Stimulated activated CD4-positive, alpha-beta T cell treated with anti-CD3 and anti-CD28 coated beads, TNF-alpha, amount 100 ng/mL, for 4 hours (primary cell): ENCODE measurements at places on chromosomes 2 and 18.

GRCh38 chr2:241091734-241092445, 10.2 kb downstream of the MTERF4 start:
- DNase-seq = no peak

- DNase-seq = no peak
Observed at GRCh38 chr2:15275346-15275745, 285.8 kb downstream of the NBAS start.

DNA sequence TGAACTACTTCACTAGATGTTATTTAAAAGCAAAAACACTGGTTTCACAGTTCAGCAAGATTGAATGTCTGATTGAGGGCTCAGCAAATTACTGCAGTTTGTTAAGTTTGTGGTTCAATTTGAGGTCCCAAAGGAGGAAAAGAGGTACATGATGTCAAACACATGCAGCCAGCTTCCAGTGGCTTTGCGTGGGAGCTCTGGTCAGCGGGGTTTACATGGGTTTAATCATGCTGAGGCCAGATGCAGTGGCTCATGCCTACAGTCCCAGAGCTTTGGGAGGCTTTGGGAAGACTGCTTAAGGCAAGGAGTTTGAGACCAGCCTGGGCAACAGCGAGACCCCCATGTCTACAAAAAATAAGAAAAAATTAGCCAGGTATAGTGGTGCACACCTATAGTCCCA, 111.5 kb downstream of the MAPK4 start:
- DNase-seq = no peak

- no peak for DNase-seq
Observed at GRCh38 chr18:49767111-49768050, 46.0 kb downstream of the ACAA2 start.

GRCh38 chr2:109681633-109682380, 67.6 kb downstream of the SOWAHC start:
- no peak for DNase-seq

DNA sequence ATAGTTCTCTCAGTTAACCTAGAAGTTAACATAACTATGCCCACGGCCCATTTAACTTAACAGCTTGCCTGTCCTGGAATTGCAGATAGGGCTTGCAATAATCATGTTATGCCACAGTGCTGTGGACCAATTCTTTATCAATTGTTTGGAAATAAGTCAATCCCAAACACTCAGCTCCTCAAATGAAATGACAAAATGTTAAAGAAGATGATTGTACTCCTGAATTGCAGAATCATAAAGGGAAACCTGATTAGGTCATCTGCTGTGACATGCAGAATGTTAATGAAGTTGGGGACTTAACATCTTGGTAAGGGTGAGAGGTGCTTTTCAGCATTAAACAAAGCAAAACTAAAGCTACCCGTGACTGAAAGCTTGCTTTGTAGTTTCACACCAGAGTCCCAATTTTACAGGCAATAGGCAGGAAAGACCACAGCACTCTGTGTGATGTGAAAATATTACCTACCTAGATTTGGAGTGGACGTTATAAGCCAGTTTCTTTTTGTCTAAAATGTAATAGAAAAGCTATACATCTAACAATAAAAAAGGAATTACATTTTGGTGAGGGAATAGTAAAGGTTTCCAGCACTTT, 364.0 kb downstream of the GPD2 start:
- no peak for DNase-seq

DNA sequence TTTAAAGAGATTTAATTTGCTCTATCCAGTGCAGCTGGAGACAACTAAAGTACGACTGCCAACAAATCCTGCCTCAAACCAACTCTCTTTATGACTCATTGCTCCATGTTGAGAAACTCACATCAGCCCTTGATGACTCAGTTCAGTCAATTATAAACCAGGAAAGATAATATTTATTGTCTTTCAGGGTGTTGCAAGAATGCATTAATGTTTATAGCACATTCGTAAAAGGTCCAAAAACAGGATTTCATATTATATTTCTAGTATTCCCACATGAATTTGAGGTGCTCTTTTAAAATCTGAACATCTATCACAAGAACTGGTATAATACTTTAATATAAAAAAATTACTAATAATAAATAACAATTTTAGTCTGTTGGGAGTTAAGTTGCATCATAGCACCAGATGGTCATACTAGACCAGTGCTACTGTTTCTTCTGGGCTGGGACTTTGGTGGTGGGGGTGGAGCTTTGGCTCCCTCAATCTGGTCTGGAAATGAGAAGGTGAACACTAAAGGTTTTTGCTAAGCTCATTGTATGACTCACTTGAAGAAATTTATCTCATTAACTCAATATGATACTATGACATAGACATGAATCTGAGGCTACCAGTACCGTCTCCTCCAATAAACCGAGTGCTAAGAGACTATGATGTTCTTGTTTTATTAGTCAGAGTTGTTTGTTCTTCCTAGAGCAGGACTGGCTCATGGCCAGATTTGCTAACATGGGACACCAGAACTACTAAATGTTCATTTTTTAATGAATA, 26.6 kb upstream of the MAP3K20 start:
- no peak for DNase-seq

DNA sequence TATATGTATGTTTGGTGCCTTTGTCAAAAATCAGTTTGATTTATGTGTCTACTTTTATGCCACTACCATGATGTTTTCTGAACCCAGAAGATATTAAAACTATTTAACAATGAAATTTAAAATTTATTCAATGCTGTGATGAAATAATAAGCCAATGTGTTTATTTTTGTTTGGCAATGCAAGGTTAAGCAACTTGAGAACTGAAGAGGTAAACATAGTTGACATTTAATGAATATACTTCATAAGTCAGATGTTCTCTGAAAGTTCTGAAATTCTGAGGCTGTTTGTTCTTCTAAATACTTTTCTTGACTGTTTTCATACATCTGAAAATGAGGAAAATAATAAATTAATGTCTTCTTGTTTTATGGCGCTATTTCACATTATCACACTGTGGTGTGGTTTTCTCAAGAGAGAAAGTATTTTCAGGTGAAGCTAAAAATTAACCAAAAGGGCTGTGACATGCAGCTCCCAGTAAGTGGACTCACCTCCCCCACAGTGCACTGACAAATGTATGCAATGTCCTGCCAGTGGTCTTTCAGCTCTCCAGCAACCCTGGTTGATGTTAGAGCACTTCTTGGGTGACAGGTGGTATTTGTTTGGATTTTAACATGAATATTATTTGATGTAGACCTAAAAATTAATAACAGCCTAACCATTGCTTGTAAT, 863.6 kb upstream of the SALL3 start:
- DNase-seq = no peak

GRCh38 chr18:55076643-55077218, 117.5 kb upstream of the CCDC68 start:
- no peak for DNase-seq

GRCh38 chr2:23199115-23199918, 185.7 kb upstream of the KLHL29 start:
- DNase-seq = no peak

DNA sequence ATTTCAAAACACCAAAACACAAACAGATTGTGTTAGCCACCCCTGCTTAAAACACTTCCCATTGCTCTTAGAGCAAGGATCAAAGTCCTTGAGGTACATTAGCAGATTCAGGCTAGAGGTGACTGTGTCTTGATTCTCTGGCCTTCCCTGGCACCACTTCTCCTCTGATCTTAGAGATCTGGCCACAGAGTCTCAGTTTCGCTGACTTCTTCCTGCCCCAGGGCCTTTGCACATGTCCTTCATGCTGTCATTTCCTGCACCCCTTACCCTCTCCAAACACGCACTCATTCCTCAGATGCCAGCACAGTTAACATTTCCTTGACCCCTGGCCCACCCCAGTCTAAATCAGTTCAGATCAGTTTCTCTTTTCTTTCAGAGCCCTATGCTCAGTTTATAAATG, 16.9 kb downstream of the CXCR4 start:
- DNase-seq = no peak

GRCh38 chr2:14828223-14828622, 195.7 kb downstream of the LRATD1 start:
- no peak for DNase-seq

DNA sequence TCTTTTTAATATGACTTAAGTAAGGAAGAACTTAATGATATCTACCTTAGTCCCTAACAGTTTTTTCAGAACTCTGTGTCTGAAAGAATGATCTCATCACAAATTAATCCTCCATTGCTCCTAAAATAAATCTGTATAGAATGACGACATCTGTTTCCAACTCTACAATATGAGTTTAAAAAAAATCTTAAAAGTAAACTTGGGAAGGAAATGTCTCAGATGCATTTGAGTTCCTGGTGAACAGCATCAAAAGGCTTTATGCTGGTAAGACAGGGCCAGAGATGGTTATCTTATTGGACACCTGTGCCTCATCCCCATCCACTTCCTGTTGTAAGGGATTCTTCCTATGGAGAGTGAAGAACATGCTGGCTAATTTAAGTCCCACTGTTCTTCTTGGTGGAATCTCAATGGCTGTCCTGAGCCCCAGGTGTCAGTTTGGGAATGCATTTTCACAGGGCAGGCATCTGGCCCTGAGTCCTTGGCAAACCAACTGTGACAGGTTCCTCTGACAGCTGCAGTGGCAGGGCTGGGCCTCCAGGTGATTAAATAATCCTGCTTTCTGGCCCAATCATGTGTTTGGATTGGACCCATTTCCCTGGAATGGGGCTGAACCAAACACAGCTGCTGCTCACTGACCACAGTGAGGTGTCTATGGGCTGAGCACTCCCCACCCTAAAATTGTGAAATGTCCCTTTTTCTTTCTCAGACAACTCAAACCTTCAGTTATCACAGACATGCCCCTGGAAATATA, 12.9 kb upstream of the NCKAP5 start:
- DNase-seq = no peak

GRCh38 chr2:22787745-22788144, 597.2 kb upstream of the KLHL29 start:
- no peak for DNase-seq

DNA sequence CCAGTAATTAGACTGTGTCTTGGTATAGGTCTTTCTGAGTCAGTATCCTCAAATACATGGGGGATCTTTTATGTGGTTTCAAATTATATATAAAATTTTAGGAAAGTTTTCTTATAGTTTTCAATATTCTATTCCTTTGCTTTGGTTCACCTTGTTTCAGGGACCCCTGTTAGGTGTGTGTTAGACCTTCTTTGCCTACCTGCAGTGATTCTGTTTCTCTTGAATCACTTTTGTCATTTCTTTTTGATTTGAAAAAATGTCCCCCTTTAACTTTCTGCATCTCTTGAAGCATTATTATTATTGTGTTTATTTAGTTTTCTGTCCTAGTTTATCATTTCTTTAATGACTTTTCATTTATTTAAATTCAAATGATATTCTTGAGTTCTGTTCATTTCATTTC, 98.7 kb downstream of the FHOD3 start:
- DNase-seq = no peak

DNA sequence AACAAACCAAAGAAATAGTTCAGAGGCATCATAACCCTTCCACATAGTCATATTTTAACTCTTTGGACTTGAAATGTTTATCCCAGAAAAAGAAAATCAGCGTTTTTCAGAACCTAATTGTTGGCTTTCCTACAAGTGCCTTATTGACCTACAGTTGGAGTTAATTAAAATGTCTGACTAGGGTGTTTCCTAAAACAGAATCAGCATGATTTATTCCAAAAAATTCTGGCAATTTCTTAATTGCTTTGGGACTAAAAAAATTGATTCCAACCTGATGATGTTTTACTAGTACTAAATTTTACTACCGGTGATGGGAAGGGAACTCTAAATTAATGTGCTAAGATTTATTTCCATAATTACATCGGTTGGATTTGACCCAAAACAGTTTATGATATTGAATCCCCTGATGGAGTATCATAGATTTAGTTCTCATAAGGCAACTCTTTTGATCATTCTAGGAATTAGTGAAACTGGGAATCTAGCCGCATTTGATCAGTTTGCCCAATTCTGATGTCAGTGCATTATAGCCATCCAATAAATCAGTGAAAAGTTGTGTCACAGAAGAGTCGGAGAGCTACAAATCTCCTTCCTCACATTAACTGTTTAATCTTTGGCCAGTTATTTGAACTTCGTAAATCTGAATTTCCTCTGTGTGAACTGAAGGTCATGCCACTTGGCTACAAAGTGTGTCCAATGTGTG, 134.3 kb upstream of the DSEL start:
- no peak for DNase-seq

GRCh38 chr2:101617188-101617587, 80.3 kb upstream of the MAP4K4 start:
- DNase-seq = no peak

DNA sequence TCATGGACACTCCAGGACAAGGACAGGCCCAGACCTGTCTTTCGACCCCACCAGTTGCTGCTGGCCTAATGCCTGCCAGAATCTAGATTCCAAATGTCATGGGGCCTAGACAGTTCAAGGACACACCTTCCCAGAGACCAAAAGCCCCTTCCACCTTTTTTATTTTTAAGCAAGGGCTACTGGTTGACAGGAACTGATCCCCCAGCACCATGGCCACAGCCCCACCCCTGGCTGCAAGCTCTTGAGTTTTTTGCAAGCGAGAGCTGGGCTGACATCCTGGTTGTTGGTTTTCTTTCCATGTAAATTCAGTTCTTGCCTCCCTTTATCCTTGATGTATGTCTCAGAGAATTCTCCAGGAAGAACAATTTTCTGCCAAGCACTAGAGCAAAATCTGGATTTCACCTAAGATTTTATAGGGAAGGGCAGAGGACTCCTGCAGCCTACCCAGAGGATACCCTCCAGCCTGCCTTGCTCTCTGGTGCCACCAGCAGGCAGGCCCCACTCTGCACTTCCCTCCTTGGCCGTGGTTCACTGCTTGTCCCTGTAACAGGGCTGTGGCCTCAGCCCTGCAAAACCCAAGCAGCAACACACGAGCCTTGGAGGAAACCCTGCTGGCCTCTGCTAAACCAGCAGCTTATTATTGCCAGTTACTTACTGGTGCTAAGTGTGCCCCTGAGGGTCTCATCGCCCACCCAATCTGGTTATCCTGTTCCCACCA, 97.7 kb downstream of the TWIST2 start:
- no peak for DNase-seq

DNA sequence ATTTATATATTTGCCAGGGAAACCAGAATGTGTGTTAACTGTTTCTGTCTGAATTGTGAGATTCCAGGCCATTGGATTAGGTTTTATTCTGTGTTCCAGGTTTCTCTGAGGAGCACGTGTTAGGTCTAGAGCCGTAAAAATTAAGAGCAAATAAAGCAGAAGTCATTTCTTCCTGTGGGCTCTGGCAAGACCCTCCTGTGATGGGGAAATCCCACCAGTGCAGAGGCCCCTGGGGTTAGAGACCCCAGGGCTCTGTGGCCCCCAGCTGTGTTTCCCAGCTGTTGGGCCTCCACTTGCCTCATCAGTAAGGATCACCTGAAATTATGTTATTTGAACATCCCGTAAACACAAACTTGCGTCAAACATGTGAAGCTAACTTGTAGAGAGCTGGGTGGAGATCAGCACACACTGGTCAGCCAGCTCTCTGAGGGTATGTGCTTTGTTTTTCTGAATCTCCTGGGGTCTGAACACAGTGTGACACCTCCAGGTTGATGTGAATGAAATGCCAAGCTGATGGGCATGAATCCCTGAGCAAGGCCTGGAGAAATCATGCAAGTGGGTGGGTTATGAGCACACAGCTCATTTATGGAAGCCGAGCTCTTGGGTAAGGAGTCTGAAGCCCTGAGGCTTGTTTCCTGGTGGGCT, 50.3 kb downstream of the HK2 start:
- no peak for DNase-seq

GRCh38 chr18:35050028-35050546, 8.9 kb downstream of the MAPRE2 start:
- DNase-seq = no peak
